ENCODE measurements at places on chromosomes 5 and 9.

DNA sequence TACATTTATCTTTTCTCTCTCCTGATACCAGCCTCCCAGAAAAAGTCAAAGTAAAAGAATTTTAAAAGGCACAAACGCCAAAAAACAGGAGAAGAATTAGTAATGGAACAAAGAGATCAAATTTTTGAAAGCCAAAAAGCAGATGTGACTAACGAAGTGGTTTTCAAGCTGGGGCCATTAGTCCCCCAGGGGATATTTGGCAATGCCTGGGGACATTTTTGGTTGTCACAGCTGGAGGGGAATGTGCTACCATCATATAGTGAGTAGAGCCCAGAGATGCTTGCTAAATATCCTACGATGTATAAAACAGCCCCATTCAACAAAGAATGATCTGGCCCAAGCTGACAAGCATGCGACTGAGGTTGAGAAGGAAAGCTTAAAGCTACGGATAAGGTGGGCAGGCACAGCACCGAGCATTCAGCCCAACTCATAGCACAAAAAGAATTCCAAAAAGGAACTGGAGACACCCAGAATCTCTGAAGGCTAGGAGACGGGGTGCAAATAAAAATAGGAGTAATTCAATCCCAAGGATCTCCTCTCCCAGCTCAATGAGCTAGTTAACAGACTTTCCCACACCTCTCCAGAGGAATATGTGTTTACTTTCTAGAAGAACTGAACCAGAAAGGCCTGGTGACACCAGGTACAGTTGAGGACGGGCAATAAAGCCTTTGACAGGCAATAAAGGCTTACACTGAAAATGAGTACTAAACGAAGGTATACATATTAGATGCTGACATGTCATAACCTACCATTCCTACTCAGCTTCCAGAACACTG lies 269.0 kb downstream of the DENND1A start:
- DNase-seq, result no peak

- no peak for DNase-seq
These were observed 1085.7 kb downstream of the TAF11L14 start for GRCh38 chr5:18720002-18720401.

GRCh38 chr9:87601176-87601575 lies 103.5 kb downstream of the DAPK1 start:
- DNase-seq, result no peak

- DNase-seq, result no peak
These were observed 50.4 kb upstream of the STXBP1 start for GRCh38 chr9:127561491-127562278.

GRCh38 chr5:113367586-113367985 lies 67.2 kb downstream of the TSSK1B start:
- no peak for DNase-seq

- no peak for DNase-seq
These were observed 1.2 kb downstream of the PDLIM7 start for GRCh38 chr5:177496070-177496726.

All from activated naive CD4-positive, alpha-beta T cell treated with anti-CD3 and anti-CD28 coated beads, Interleukin-2, amount 50 U/mL, for 72 hours (primary cell).